ENCODE measurements at places on chromosomes 5 and 9.
A peak's percentile ranks its signal among the peaks of the same experiment; 100 is the strongest.

- no peak for DNase-seq
Observed at GRCh38 chr5:40603378-40603777, 76.3 kb upstream of the PTGER4 start.

DNA sequence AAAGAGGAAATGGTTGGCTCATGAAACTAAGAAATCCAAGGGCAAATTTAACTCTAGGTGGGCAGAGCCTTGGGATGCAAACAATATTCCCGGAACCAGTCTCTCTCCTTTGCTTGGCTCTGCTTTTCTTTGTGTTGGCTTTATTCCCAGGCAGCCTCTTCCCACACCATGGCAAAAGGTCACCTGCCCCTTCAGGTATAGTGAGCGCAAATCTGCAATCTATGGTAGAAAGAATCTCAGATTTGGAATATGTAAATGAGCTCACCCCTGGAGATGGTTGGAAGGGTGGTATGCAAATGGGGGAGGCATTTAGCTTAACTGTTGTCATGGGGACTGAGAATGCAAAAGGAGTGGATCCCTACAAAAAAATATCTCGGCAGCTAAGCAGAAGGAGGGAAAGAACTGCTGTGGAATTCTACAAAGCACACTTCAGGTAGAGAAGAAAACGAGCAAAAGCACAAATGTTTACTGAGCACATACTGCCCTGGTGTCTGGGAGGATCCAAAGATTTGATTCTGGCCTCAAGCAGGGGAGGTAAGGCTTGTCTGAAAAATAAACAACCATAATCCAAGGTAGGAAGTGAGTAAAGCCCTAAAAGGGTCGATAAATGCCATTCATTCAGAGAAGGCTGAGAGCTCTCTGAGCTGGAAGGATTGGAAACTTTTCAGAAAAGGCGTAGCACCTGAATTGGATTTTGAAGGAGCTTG, 139.7 kb downstream of the TLE1 start:
- peak; percentile 26 for DNase-seq

GRCh38 chr5:57246426-57246825, 72.6 kb downstream of the GPBP1 start:
- no peak for DNase-seq

DNA sequence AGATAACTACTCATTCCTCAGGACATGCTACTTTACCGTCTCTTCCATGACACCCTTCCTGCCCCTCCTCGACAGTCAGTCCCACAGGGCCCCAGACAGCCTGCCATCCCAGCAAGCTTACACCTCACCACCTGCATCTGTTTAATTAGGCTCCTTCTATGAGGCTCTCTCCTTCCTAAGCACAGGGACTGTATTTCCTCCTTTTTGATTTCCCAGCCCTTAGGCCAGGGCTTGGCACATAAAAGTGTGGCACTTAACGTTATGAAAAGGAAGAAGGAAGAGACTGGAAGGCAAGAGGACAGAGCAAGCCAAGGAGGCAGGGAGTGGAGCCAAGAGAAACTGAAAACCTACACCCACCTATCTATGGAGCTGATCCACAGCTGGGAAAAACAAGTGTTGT, 146.8 kb downstream of the SIL1 start:
- no peak for DNase-seq

GRCh38 chr9:36843964-36844363, 190.1 kb downstream of the PAX5 start:
- DNase-seq: no peak

GRCh38 chr5:34891981-34892380, 23.3 kb downstream of the RAD1 start:
- DNase-seq: no peak

- DNase-seq: no peak
Observed at GRCh38 chr9:137353223-137354152, 51.4 kb upstream of the NRARP start.

DNA sequence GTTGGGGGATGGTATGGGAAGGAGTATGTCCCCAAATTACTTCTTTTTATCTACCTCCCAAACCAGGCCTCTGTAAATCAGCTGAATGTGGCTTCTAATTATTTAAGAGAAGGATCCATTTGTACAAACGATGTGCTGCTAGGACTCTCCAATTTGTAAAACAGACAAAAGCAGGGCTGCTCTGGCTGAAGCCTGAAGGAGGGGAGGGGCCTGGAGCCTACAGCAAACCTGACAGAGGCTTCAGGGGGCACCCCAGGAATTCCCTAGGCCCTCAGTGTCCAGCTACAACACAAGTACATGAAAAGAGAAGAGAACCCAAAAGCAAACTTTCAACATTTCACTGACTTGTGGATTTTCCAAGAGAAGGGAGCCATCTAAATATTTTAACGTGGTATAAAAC, 939.4 kb upstream of the DMAC1 start:
- DNase-seq: no peak

DNA sequence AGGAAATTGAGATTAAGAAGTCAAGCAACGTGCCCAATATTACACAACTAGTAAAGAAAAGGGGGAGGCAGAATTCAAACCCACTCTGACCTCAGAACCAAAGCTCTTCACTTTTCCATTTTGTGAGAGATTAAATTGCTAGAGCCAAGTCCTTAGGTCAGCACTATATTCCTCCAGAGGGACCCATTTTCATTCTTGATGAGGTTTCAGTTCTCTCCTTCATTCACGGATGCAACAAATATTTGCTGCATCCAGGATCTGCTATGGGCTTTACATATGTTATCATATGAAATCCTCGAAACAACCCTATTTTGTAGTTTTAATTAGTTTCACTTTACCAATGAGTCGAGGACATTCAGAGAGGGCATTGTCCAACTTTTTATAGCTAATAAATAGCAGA, 239.2 kb downstream of the EFNA5 start:
- no peak for DNase-seq

GRCh38 chr5:82570-82969, 9.4 kb upstream of the PLEKHG4B start:
- no peak for DNase-seq

DNA sequence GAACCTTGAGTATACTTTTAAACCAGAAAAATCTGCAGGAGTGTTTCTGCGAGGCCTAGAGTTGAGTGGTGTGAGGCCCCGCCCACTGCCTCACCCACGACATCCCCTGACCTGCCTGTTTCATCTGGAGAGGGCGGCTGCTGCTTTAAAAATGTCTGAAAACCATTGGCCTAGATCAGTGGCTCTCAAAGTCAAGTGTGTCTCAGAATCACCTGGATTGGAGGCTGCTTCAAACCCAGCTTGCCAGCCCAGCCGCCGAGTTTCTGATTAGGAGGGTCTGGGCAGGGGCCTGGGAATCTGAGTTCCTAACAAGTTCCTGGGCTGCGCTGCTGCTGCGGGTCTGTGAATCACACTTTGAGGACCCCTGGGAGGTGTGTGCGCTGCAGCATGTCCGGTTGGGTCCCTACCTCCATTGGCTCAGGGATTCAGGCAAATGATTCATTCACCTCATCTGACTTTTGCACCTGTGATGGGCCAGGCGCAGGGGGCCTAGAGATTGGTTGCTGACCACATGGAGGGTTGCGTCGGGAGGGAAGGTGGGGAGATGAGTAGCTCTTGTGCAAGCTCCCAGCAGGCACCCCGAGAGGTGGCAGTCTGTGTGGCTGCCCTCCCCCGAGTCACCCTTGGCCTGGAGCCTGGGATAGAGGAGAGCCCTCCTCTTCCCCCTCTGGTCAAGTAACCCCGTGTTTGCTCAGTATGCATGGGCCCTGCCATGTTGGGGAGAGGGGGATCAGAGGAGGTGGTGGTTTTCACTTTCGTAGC, 27.6 kb upstream of the HMCN2 start:
- DNase-seq: no peak

DNA sequence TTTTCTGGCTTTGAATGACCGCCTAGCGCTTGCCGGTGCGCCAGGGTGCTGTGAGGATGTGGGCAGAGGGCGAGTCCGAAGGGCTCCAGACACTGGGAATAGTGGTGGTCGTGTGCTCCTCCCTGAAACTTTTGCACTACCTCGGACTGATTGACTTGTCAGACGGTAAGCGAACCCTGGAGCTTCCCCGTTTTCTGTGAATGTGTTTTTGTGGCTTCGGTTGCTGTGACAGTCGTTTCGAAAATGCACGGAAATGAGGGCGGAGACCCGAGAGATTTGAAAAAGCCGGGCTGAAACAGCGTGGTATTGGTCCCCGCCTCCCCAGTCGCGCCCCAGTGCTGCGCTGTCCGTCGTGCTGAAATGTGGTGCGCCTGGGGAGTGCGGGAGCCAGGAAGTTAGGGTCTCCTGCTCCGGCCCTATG, 102.5 kb upstream of the GABRP start:
- peak; percentile 87 for DNase-seq

GRCh38 chr9:19232823-19233194, 2.3 kb downstream of the DENND4C start:
- DNase-seq: no peak

- no peak for DNase-seq
Observed at GRCh38 chr5:54624805-54625568, 107.4 kb downstream of the SNX18 start.

- DNase-seq: no peak
Observed at GRCh38 chr9:77946296-77946695, 85.3 kb downstream of the GNAQ start.

DNA sequence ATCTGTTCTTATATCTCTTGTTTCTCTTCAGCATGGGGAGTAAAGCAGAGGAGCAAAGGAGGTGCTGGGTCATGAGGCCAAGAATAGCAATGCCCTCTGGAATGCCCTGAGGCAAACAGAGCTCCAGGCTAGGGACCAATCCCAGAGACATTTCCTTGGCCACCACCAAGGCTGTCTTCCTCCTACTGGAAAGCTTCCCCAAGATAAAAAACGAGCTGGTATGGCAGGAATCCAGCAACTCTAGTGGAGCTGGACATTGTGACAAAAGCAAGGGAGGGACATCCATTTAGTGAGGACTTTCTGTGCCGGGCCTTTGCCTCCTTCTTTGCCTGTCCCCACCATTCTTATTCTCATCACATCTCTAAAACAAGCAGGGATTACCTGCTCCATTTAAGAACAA, 161.6 kb downstream of the ASTN2 start:
- no peak for DNase-seq

GRCh38 chr9:120610975-120611689, 31.2 kb upstream of the CDK5RAP2 start:
- no peak for DNase-seq

- DNase-seq: no peak
Observed at GRCh38 chr5:132871459-132872284, 1.8 kb upstream of the LEAP2 start.

GRCh38 chr9:21267485-21268346, 27.9 kb upstream of the IFNA14 start:
- no peak for DNase-seq

DNA sequence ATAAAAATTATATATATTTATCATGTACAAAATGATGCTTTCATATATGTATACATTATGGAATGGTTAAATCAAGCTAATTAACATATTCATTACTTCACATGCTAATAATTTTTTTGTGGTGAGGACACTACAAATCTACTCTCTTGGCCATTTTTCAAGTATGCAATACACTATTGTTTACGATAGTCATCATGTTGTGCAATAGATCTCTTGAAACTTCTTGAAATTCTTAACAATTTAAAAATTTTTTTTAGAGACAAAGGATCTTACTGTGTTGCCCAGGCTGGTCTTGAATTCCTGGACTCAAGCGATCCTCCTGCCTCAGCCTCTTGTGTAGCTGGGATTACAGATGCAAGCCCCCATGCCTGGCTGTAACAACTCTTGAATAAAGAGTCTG, 45.2 kb upstream of the SHOC1 start:
- DNase-seq: no peak

- no peak for DNase-seq
Observed at GRCh38 chr9:35700942-35701341, 11.2 kb upstream of the TPM2 start.

- DNase-seq: no peak
Observed at GRCh38 chr5:149240354-149240998, 31.2 kb upstream of the AFAP1L1 start.

DNA sequence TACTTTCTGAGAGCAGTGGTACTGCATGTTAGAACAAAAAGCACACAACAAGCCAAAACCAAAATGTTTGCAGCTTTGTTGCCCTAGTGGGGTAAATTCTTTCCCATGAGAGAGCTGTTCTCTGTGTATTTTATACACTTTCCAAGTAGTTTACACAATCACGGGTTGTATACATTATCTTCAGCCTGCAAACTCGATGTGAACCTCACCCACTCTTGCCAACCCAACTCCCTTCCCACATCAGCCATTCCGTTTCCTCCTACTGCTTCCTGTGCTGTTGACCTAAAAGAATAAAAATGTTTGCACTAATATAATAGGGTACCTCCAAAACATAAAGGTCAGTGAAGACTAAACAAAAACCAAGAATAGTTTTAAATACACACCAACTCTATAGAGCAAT, 47.0 kb downstream of the IQGAP2 start:
- no peak for DNase-seq

GRCh38 chr9:125815568-125815967, 68.4 kb downstream of the PBX3 start:
- DNase-seq: peak; percentile 28

DNA sequence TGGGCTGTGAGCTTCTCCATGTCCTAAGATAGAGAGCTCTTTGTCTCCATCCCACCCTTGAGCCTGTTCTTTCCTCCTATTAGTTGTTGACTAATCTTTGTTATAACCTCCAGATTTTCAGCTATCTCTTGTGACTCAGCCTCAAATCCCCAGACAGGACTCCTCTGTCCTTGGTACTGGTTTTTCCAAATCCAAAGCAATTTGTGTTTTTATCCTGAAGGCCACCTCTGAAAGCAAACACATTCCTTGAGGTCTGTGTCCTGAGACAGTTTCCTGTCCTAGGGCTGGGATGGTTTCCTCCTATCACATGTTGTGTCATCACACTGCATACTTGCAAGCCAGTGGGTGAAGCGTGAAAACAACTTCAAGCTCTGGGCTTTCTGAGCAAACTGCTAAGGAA, 8.5 kb downstream of the TNC start:
- DNase-seq: no peak

- no peak for DNase-seq
Observed at GRCh38 chr9:81266086-81266485, 423.3 kb downstream of the TLE1 start.

DNA sequence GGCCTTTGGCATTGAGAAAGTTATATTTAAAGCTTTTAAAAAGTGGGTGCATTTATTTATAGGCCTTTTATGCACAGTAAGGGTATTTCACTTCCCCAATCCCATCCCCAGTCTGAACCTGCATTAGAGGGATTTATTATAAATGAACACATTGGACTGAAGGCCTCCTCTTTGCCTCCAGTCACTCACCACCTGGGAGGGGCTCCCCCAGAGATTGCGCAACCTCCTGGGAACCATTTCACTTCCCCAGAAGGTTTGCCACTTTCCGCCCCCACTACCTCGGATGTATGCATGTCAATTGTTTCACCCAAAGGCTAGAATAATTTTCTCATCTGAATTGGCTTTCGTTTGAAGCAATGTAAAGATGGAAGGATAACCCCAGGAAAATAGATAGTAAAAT, 29.8 kb upstream of the VCAN start:
- DNase-seq: no peak

GRCh38 chr9:129014608-129015007, 13.5 kb downstream of the SH3GLB2 start:
- no peak for DNase-seq

GRCh38 chr9:90343366-90343765, 299.3 kb downstream of the DIRAS2 start:
- peak; percentile 47 for DNase-seq
